ENCODE measurements at places on chromosomes 2 and 18.

GRCh38 chr2:228038967-228039366 lies 142.5 kb downstream of the SPHKAP start:
- no peak for DNase-seq

- DNase-seq, result no peak
Observed at GRCh38 chr2:133503323-133503722, 64.9 kb downstream of the NCKAP5 start.

GRCh38 chr2:6835467-6835866 lies 30.2 kb downstream of the CMPK2 start:
- peak; percentile 38 for DNase-seq

- no peak for DNase-seq
Observed at GRCh38 chr2:143584936-143585335, 455.7 kb downstream of the ARHGAP15 start.

DNA sequence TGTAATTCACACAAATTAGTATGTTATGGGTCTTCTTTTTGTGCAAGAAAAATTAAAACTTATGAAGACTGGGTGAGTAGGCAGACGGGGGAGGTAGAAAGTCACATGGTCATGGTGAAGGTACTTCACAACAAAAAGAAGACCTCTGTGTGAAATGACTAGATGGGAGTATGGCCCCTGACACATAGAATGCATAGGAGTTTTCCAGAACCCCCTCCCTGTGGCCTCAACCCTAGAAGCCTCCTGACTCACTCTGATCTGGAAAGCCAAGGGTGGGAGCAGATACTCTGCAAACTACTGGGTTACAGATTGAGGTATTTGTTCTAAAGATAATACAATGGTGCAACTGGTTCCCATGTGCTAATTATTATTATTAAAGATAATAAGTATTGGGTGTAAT lies 23.2 kb downstream of the SATB2 start:
- no peak for DNase-seq

GRCh38 chr2:96024336-96025193 lies 10.2 kb downstream of the GPAT2 start:
- no peak for DNase-seq

- no peak for DNase-seq
Observed at GRCh38 chr2:8174641-8175257, 507.1 kb upstream of the ID2 start.

DNA sequence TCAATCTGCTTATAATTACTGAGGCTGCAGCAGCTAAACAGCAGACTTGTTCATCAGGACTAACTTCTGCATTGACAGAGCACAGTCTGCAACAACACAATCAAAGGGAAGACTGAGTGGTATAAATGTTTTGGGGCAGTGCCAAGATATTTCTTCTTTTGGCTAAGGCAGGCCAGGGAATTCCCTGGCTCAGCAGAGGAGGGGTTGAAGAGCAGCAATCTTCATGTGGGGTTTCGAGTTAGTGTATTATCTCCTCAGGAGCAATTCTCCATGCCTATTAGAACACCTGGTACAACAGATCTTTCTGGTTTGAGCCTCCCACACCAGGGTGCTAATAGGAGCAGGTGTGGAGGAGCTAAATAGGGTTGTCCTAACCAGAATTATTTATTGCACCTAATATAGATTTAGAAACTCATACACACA lies 103.0 kb upstream of the STK17B start:
- DNase-seq, result no peak

DNA sequence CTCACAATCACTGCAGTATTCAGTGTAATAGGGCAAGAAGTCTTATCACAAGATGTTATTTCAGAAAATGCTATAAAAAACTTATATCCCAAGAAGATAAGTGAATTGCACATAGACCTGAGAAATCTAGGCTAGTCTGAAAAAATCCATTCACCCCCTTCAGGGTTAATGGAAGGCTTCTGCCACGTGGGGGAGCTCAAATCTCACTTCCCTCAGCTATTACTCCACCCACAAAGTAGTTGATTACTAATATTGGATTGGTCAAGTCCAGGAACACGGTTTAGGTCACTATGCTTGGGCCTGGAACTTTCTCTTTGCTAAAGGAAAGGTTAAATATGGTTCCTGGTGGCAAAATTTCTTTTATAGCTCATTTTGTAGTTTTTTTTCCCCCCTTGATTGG lies 51.2 kb upstream of the ADAM23 start:
- DNase-seq, result no peak

DNA sequence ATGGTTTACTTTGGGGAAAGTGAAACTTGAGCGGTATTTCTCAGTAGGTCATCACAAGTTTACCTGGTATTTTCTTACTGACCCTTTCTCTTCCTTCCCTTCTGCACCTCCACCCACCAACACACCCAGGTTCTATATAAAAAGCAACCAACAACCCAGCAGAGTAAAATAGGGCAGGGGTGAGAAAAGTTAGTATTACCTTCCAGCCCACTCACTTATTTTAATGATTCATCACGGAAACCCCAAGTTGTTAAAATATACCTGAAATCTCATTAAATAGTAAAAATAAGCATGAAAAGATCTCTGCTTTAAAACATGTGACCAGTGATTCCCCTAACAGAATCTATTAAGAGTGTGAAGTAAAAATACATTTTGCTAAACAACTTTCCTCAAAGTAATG lies 306.1 kb downstream of the ZEB2 start:
- no peak for DNase-seq

DNA sequence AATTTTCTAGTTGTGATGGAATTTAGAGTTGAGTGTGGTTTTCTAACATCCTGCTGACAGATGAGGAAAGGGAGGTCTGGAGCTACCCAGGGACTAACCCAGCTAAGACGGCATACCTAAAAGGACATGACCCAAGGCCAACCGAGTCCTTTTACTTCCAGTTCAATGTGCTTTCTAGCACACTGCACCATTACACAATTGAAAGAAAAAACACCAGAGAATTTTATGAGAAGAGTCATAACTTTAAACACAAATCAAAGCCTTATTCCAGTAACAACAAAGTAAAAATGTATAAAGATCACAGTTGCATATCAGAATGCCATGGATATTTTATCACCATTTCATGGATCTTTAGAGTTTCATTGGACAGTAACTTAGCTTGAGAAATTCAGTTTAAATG lies 480.3 kb downstream of the MEIS1 start:
- no peak for DNase-seq

DNA sequence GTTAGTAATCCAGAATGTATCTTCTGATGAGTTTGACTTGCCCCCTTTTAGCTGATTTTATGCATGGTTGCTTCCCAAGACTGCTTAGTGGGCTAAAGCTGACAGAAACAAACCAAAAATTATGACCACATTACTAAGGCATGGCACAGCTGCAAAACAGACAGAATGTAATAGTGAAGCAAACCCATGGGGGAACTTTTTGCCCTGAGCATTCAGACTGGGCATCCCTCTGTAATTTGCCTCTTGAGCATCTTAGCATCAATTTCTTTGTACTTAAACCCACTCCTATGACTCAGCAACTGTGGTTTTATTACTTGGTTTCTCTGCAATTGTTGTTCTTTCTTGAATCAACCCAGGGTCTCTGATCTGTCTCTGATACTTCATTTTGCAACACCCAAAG lies 487.3 kb upstream of the DCC start:
- DNase-seq, result no peak

DNA sequence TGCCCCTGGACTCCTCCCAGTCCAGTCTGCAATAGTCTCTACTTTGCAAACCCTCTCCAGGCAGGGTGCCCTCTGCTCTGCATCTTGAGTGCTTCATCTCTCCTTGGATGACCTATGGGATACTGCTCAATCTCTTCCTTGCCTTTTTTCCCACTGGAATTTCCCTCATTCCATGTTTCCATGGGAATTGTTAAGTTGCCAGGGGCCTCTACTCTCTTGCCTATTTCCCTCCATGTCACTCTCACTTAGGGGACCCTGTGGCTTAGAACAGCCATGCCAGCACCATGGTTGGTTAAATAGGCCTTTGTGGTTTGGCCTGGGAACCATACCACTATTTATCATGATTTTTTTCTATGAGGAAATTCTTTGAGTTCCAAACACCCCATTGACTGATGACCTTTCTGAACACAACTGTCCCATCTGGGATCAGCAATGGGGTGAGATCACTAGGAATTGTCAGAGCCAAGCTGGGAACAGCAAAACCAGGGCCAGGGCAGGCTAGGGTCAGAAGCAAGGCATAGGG lies 91.4 kb upstream of the RBMS1 start:
- DNase-seq, result no peak

DNA sequence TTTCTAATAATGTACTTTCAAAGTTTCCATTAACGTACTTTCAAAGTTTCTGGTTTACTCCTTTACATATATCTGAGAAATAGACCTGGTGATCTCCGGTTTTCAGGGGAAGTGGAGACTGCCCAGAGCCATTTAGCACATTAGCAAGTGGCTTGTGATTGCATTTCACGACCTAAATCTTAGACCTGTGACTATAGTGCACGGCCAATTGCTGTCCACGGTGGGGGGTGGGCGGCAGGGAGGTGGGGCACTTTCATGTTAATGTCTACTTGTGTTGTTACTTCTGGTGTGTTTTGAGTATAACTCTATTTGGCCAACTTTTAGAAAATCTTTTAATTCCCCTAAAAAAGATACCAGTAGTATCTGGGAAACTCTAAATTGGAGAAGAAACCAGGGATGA lies 11.3 kb downstream of the GATA6 start:
- no peak for DNase-seq

GRCh38 chr2:214277880-214278279 lies 133.0 kb upstream of the VWC2L start:
- no peak for DNase-seq

DNA sequence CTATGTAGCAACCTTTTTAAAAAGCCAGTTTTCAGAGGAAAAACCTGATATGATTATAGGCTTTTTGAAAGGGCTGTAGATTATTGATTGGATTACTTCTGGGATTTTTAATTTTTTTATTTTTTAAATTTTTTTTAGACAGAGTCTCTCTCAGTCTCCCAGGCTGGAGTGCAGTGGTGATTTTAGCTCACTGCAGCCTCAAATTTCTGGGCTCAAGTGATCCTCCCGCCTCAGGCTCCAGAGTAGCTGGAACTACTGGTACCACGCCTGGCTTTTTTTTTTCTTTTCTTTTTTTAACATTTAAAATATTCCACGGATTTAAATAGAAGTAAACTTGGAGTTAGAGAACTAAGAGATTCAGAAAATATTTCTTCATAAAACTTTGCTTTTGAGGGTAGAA lies 1.2 kb downstream of the MRPL19 start:
- DNase-seq, result no peak

DNA sequence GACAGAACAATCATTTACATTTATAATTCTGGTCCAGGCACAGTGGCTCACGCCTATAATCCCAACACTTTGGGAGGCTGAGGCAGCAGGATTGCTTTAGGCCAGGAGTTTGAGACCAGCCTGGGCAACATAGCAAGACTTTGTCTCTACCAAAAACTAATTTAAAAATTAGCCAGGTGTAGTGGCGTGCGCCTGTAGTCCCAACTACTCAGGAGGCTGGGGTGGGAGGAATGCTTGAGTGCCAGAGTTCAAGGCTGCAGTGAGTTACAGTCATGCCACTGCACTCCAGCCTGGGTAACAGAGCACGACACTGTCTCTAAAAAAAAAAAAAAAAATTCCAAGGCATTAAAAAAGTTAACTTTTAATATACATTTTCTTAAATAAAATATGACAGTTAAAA lies 88.1 kb downstream of the PLEKHM3 start:
- no peak for DNase-seq

- DNase-seq, result no peak
Observed at GRCh38 chr2:95215018-95215612, 7.8 kb downstream of the ZNF892 start.

- no peak for DNase-seq
Observed at GRCh38 chr2:114456566-114456965, 14.1 kb downstream of the DPP10 start.

DNA sequence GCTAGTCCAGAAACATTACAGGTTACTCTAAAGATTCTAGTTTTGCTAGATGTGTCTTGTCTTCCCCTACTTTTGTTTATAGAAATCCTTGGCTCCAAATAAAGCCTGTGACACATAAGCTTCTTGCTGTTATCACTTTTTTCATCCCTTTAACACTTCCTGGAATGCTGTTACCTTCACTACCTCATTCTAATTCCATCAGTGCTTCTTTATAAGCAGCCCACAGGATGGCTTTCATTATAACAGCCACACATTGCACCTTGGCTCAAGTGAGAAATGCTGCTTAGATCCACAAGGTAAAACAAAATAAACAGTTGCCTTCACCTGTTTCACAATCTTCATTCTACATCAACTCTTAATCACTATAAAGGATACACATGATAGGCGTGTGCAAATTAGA lies 221.7 kb downstream of the SLC8A1 start:
- no peak for DNase-seq

DNA sequence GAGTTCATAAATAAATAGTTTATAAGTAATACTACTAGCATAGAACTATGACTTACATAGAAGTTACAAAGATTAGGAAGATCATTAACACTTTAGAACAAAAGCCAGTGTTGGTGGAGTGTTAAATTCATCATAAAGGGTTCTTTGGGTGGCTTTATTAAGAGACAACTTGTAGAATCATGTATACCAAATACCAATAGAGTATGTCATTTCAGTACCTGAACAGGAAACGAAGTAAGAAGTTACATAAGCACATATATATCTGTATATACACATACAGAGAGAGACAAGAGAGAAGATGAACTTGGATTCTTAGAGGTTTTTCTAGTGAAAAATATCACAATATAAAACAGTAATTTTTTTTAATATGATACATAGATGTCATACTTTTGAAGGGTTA lies 82.5 kb upstream of the OTX1 start:
- no peak for DNase-seq

Data from bone marrow (tissue), 2 donors.